8988T (cell line): ENCODE measurements at places on chromosomes 7 and 10.

- no peak for DNase-seq
These were observed 3.2 kb downstream of the TSPAN33 start for GRCh38 chr7:129147731-129148130.

DNA sequence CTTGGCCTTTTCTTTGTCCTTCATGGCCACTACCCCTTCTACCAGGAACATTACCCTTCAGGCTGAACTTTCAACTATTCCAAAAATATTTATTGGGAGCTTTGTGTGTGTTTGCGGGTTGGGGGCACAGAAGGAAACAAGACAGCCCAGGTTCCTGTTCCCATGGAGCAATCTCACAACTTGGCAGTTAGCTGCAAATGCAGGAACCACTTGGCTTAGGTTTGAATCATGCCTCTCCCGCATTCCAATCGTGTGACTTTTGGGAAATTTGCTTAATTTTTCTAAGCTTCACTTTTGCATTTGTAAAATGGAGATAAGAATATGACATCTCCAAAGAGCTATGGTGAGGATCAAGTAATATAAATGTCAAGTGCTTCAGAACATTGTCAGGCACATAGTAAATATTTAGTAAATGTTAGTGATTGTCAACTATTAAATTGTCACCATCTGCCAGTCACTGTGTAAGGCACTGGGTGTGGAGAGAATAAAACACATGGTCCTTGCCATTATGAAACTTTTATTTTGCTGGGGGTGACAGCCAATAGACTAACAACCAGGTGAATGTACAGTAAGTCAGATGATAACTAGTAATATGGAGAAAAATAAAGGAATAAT lies 277.1 kb downstream of the SNX13 start:
- no peak for DNase-seq

GRCh38 chr10:47354165-47354564 lies 6.0 kb downstream of the RBP3 start:
- DNase-seq: peak; percentile 68

DNA sequence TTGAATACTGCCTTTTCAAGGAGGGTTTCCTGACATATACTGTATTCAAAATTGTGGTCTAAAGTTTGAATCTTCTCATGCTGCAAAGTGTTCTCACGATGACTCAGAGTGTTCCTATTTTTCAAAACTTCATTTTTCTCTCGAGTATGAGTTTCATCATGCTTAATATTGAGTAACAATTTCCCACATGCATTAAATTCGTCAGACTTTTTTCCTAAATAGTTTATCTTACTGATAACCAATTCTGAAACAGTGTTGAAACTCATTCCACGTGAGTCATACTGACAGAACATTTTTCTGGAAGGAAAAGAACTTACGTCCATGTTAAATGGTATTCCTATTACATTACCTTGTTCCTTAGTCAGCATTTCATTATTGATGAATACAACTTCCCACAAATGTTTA lies 44.1 kb downstream of the ZNF33B start:
- no peak for DNase-seq

DNA sequence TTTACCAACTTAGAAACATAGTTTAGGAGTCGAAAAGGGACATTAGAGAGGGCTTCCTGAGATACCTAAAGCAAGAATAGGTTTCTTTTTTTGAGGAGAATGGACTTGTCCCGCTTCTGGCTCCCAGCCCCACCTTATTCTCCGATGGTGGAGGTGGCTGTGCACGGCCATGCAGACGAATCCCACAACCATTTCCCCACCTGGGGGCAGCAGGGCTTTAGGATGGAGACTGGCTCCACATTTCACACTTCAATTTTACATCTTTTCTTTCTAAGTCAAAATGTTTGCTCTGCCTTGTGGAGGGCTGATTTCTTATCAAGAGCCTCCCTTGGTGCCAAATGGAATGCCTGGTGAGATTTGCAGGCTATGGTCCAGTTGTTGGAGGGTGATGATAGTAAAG lies 118.5 kb downstream of the GLRX3 start:
- DNase-seq: no peak

DNA sequence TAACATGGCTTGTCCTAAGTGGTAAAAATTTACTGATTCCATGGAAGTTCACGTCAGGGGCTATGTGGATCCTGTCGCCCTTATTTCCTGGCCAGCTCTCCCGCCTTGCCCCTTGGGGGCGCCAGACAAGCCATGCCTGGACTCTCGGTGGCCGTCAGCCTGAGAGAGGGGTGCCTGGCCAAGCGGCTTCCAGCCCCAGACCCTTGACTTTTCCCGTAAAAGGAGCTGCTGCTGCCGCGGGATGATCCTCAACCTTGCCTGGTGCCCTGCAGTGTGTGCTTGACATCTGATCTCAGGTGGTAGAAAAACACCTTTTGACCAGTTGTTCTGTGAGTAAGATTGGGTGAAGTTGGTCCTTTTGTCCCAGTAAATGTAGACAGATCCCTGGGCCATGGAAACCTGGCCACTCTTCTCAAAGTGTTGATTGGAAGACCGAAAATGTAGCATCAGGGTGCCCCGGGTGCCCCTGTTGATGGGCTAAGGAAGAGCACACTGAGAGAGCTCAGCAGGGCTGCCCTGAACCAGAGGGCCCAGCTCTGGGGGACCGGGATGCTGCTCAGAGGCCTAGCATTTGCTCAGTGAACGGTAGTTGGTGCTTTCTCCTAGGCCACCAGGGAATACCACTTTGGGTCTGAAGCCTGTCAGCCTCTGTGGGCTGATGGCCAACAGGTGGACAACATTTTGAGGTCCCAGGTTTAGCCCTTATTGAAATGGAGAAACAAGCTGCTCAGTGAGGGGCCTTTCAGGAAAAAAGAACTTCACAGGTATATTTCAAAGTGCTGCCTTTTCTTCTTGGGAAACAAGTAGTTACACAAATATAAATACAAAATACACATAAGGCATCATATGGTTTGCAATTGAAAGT lies 162.5 kb downstream of the LRMDA start:
- DNase-seq: no peak

GRCh38 chr10:85280014-85280413 lies 951.6 kb downstream of the CCSER2 start:
- DNase-seq: no peak

DNA sequence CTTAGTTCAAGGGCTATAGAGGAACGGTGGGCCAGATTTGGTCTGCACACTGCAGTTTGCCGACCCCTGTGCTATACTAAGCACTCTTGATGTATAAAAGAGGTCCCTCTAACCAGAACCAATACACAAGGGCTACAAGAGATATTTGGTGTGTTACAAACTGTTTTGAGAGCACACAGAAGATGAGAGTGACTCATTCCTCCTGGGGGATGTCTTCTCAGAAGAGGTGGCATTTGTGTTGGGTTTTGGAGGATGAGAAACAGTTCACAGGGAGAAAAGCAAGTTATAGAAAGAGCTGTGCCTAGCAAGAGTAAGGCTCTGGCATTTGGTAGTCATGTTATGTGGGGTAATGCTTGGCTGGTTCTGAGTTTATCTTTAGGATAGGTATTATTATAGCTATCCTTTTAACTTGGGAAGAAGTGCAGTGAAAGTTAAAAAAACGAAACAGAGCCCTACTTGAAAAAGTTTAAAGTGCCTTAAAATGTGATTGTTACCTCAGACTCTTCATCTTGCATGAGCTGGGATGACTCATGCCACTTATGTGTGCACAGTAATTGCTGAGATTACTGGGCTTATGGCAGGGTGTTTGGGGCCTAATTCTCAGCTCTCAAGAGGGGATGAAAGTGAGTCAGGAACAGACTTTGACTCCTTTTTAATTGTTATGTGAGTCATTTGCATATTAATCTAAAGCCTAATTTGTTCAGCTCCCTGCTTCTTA lies 160.4 kb downstream of the KIF20B start:
- no peak for DNase-seq

DNA sequence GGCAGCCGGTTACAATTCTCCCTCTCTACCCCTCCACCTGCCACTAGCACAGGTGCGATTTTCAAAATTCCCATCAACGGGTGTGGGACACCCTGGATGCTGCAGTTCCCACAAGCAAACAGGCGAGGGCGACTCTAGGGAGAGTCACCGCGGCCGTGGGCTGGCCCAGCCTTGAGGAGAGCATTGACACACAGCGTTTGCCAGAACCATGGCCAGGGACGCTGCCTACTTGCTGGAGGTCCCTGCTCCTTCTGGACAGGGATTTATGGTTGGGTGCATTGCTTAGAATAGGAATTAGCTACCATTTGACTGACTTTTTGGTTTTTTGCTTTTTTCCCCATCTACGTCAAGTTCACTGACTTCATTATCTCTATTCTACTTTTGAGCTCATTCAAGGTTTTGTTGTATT lies 19.0 kb upstream of the CLDN4 start:
- DNase-seq: no peak

DNA sequence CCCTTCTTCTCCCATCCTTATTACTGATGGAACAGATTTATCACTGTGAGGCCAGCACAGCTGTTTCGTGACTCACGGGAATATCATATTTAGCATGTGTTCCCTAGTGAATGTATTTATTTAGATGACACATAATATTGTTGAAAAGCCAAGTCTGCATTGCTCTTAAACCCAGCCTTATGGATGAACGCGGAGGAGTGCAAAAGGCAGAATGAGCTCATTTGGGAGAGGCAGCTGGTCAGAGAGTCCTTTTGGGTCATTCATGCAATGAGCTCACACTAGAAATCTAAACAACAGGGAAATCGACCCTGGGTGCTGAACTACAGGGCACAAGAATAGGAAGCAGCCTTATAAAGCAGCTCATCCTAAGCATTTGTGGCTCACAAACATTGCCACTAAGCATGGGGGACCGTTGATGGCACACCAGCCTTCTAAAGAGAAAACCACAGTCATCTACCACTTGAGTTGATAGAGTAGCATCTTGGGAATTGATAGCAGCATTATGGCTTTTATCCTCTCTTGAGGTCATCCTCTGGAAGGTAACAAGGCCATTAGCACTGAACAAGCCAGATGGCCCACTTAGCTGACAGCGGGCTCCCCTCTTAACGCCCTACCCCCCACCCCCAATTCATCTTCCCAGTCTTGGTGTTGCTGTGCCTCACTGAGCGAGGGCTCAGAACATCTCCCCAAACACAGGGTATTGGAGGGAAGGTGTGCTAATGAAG lies 32.9 kb upstream of the SDK1 start:
- DNase-seq: no peak

DNA sequence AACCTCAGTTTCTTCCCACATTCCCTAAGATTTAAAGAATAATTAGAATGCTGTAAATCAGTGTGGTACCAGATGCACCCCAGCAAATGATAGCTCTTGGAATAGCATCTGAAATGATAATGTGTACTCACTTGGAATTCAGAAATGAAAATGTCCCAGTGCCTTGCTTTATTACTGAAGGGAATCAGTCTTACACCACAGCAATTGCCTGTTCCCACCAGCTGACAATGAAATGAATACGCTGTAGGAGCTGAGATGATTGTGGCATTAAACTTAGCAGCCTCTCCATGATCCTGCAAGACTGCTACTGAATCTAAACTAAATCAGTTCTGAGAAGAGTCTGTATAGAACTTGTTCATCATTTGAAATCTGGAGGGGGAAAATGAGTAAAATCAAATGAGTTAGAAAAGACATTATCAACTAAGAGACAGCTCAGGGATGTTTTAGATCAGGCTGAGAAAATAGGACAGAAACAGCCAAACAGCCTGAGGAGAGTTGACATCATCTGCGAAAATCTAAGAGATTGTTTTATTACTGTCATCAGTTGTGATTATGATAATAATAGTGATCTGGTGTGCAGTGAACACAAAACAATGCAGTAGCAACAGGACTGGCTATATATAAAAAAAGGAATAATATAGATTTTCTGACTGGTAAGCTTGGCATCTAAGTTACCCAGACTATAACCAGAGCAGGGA lies 108.6 kb upstream of the SLC13A1 start:
- DNase-seq: no peak

DNA sequence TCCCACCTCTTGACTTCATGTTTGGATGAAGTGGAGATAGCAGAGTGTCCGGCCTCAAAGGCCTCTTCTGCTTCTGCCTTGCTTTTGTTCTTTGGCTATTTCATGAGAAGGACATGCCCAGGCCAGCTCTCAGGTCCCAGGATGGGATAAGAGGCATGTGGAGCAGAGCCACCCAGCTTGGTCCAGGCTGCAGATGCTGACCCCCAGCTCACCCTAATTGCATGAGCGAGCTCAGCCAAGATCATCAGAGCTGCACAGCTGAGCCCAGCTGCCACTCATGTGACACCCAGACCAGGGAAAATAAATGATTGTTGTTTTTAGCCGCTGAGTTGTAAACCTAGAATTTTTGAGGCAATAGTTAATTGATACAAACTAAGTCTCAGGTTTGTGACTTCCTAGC lies 230.0 kb downstream of the PHF14 start:
- no peak for DNase-seq

DNA sequence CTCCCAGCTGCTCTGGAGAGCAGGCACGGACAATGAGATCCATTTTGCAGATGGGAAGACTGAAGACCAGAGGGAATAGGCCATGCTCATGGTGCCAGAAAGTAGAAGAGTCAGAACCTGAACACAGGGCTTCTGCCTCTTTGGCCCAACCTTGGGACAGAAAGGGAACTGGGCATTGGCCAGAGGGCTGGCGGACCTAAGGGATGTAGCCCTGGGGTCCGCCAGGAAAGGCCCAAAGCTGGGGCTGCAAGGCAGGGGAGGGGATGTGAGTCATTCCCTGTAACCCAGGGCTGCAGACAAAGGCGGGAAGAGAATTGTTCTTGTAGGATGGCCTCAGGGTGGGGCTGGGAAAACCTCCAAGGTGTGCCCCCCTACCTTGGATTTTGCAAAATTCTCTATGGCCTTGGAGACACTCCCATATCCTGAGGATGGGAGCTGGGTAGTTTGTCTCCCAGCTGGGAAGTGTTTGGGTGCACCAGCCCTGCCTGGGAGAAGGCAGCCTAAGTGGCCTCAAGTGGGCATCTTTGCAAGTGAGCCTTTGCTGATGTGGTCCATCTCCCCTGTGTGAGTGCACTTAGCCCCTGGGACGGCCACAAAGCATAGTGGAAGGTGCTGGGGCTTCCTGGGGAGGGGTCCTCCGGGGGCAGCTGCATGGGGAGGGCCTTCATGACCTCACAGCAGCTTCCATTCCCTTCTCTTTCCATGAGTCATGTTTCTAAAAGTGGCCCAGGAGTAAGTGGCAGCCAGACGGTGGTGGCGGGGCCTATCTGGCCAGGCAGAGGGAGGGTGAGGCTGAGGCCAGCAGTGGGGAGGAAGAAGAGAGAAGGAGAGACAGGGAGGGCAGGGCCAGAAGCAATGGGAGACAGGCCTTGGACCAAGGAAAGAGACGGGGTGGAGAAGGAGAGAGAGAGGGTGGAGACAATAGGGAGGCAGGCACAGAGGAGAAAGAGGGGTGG lies 9.2 kb downstream of the AQP1 start:
- DNase-seq: peak; percentile 5

DNA sequence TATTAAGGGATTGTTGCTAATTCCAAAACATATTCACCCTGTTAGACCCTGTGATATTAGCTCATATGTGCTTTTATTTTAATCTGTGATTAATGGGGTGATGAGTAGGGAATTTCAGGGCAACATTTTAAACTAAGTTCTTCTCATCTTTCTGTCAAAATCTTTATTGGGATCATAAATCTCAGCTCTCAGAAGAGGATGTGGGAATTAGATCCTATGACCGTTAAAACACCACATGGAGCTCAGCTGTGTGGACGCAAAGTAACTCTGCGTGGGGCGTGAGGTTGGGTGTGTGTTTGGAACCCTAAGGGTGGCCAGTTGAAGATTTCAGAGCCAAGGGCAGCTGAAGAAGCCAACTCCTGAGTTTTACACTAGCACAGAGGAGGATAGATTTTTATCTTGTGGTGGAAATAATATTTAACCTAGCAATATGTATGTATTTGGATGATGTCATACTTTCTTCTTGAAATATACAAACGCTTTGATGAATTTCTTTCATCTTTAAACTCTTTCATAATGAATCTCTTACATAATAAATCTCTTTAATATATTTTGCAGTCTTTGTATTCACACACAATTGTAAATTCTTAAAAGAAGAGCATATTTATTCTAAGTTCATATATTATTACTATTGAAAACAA lies 64.4 kb downstream of the EPDR1 start:
- no peak for DNase-seq

- no peak for DNase-seq
These were observed 28.2 kb downstream of the NOD1 start for GRCh38 chr7:30450240-30450982.
